ENCODE measurements at places on chromosomes 6 and 20.

DNA sequence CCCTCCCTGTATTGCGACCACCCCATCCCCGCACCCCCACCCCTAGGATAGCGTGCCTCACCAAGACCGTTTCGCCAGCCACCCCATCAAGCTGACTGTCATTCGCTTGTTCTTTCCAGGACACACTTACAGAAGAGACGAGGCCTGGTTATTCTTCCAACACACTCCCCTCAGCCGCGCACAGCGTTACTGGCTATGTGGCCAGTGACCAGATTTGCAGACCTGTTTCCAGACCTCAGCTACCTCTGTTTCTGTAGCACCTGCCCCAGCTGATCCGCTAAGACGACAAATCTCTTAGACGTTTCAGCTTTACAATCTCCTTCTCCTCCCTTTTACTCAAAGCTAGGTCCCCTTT, 26.1 kb downstream of the HLA-F start:
- DNase-seq, result no peak

DNA sequence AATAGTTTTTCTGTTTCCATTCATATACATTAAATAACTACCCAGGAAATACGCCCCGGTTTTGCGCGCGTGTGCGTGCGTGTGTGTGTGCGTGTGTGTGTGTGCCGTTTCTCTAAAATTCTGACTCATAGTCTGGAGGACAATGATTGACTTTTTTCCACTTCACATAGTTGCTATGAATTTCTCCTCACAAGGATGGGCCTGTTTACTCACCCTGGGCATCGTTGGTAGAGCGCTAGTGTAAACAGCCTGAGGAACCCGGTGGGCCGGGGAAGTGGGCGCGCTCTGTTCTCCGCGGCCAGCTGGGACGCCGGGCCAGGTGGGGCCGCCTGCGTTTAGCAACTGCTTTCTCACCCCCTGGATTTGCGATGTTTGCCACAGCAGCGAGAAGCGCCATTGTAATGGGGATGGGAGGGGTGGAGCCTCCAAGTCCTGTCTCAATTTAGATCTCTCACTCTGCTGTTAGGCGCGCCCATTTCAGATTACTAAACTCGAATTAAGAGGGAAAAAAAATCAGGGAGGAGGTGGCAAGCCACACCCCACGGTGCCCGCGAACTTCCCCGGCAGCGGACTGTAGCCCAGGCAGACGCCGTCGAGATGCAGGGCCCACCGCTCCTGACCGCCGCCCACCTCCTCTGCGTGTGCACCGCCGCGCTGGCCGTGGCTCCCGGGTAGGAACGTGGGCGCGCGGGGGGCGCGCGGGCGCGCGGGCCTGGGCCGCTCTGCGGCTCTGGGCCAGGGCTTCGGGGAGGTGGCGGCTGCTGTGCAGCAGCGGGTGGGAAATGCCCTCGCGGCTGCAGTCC, at the start of gene CD109:
Gene CD109 (plus strand): TSS at position 585 of the 803 bp plus-strand sequence. CDS start 13 bp downstream, at position 598.
- peak; percentile 17 for DNase-seq

- DNase-seq, result no peak
These were observed 60.4 kb downstream of the FOXO3 start for GRCh38 chr6:108621117-108621516.

DNA sequence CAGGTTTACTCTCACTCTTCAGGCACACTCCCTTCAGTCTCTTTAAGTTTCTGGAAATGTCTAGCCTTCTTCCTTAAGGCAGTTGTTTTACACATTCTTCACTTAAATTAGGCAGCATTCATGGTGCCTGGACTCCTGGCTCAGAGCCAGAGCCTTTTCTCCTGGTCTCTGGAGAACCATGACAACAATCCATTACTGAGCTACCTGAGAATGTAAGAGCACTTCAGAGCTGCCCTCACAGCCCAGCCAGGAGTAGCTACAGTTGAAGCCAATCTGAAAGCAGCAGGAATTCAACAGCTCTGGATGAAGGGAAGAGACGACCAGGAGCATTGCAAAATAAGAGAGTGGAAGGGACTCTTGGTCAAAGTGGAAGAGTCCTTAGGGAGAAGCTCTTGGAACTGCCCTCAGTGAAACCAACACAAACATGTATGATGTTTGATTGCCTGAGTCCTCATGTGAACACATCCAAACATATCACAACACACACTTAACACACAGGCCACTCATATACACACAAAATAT, 416.8 kb upstream of the SPTLC3 start:
- DNase-seq, result peak; percentile 71

DNA sequence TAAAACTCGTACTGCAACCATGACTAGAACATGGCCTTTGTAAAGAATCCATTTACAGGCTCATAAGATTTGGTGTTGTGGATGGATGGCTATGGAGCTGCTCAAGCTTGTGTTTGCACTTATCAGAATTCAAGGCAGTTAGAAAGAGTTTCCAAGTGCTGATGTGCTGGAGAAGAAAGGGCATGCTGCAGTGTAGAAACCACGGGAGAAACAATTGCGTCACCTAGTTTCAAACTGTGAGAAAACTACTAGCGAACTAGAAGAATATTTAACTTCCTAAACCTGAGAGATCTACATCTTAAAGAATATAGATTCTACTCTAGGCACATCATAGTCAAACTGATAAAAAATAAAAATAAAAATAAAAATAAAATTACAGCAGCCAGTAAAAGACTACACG, 116.2 kb downstream of the SGK1 start:
- no peak for DNase-seq

- DNase-seq, result no peak
These were observed 119.0 kb downstream of the ADGRG6 start for GRCh38 chr6:142420802-142421201.

- no peak for DNase-seq
These were observed 56.8 kb upstream of the FABP7 start for GRCh38 chr6:122722746-122723145.

GRCh38 chr6:129022011-129022553, 139.1 kb downstream of the LAMA2 start:
- DNase-seq, result no peak

GRCh38 chr6:17621003-17621402, 20.9 kb downstream of the FAM8A1 start:
- no peak for DNase-seq

DNA sequence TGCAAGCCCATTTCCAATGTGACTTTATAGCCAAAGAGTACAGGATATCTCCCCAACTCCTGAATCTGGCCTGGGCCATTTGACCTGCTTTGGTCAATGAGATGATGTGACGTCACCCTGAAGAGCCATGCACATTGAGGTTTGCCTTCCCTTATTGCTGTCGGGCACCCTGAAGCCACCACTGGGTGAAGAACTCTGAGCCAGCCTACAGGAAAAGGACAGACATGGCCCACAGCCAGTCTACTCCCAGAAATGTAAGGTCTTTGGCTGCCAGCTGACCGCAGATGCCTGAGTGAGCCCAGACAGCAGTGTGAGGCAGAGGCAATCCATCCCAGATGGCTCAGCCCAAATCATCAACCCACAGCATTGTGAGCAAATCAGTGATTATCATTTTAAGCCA, 3.7 kb upstream of the SYNDIG1 start:
- peak; percentile 72 for DNase-seq
